ENCODE measurements at places on chromosomes 12 and 14. TPM values are rescaled to one million over a fixed set of nuclear protein-coding genes. Genes with fewer than 3 reads are reported as not detected.

DNA sequence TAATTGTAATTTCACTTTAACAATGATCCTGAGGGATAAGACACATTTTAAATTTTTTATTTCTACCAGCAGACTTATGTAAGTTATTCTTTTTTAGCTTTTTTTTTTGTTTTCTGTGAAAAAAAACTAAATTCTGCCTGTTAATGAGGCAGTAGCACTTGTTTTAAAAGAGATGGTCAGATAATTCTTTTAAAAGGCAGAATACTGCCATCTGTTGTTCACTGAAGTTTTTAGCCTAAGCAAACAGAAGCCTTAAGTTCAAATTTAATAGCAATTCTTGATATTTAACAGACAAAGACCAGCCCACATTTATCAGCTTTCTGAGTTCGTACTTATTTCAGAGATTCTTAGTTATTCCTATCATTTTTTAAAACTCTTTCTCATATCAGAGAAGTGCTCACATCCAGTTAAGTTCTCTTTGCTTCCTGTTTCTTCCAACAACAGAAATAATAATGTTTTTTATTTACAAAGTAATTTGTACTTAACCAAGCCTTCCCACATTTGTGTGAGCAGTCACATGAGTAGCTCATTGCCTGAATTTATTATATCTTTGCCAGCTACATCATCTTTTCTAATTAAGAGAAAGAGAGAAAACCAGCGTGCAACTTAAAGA lies 93.4 kb upstream of the SLCO1C1 start:
- DNase-seq: peak; percentile 69

- DNase-seq: no peak
Measured at GRCh38 chr12:132451172-132451835, 38.6 kb upstream of the FBRSL1 start.

DNA sequence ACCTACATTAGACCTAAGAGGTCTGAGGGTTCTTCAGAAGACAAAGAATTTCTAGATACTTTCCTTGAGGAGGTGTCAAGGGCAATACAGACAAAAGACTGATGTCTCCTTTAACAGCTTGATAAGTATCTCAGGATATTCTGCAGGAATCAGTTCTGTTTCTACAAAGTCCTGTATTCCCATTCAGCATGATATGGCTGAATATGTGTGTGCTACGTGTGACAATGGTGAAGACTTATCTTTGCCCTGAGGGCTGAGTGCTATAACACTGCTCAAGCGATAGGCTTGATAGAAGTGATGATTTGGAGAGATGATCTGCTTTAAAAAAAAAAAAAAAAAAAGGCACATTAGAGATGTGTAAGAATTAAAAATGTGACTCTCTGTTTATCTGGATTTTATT lies 429.7 kb downstream of the EGLN3 start:
- no peak for DNase-seq

DNA sequence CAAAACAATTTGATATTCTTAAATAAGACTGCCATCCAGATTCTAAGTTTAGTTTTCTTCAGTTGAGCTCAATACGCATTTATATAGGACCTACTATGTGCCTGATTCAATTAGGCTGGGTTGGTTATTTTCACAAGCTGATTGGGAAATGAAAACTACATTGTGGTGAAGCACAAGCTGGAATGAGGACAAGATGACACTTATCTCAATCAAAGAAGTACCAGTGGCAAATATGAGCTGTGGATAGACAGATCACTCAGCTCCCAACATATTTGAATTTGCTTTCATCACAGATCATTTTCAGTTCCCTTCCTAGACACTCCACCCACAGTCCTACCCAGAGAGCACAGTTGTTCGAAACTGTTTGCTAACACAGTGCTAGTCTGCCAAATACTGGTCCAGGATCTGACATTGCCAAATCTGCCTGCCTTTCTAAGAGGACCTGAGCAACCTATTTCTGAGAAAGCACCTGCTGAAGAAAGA lies 74.7 kb downstream of the LLPH start:
- no peak for DNase-seq

DNA sequence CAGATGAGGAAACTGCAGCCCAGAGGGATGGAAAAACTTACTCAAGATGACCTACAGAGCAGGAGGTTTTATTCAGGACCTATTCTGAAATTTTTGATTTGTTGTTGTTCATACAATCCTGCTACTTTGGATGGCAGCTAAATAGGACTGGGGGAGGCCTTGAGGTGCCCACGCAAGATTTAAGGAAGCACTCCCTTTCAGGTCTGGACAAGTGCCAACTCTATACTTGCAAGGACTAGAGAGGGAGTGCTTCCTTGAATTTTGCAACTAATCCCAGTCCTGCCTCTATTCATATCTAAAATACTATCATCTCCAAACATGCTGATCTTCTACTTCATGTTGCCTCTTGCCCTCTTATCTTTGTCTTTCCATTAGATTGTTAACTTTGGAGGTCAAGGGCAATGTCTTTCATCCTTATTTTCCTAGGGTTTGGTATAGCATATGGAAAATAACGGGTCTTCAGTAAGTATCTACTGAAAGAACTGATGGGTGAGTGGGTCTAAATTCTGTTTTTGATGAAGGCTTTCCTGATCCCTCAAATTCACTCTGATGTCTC lies 28.6 kb upstream of the PPM1H start:
- DNase-seq: no peak

- DNase-seq: peak; percentile 75
Measured at GRCh38 chr12:85076688-85077430, 40.7 kb downstream of the LRRIQ1 start.

- no peak for DNase-seq
Measured at GRCh38 chr14:29937116-29937515, 9.5 kb upstream of the PRKD1 start.

GRCh38 chr14:23910101-23910875 lies 43.3 kb upstream of the DHRS4 start:
- peak; percentile 73 for DNase-seq

DNA sequence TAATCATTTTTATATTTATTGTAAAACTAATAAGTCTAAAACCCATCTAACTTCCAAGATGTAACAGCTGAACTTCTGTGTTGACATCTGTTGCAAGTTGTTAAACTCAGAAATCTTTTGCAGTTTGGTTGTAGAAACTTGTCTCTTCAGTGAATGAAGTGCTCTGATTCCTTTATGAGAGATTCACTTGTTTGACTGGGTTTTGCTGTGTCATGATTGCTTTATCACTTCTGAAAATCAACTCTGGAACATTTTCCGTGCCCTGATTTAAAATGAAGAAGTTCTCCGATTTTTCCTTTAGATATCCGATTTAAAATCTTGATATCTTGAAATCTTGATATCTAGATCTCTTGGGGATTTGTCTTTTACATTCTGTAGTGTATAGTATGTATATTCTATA lies 65.1 kb downstream of the DIP2B start:
- DNase-seq: no peak

- DNase-seq: peak; percentile 41
Measured at GRCh38 chr14:34781242-34781641, 66.8 kb upstream of the CFL2 start.

DNA sequence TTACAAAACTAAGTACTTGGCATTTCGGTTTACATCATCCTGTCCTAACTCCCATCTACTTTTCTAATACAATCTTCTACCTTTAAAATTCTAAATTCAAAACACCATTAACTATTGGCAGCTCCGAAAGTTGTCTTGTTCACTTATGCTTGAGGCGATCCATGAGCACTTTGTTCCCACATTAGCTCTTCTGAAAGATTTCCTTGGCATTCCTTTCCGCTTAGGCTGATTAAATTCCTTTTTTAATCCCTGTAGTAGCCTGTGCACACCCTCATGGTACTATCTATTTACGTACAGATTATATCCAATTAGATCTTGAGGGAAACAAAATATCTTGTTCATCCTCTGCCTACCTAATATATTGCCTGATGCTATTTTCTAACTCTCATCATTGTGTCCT lies 480.7 kb downstream of the PRKD1 start:
- DNase-seq: no peak

DNA sequence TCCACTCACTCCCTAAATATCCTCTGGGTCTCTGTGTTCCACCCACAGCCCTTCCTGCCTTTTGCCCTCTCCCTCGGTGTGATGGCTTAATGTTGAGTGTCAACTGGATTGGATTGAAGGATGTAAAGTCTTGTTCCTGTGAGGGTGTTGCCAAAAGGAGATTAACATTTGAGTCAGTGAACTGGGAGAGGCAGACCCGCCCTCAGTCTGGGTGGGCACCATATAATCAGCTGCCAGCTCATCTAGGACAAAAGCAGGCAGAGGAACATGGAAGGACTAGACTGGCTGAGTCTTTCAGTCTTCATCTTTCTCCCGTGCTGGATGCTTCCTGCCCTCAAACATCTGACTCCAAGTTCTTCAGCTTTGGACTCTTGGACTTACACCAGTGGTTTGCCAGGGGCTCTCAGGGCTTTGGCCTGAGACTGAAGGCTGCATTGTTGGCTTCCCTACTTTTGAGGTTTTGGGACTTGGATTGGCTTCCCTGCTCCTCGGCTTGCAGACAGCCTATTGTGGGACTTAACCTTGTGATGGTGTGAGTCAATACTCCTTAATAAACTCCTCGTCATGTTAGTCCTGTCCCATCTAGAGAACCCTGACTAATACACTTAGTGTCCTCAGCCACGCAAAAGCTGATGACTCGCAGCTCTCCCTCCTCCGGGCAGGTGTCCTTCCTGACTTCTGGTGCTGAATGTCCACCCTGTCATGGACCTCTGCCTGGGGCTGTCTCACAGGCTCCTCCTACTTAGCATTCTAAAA lies 5.9 kb downstream of the DGLUCY start:
- peak; percentile 33 for DNase-seq

- peak; percentile 66 for DNase-seq
Measured at GRCh38 chr14:92549859-92550230, 36.3 kb downstream of the RIN3 start.

MYL2 gene
- polyA plus RNA-seq: 8.0 TPM

PRPF39 gene
- 9.0 TPM for polyA plus RNA-seq

SLC10A1 gene
- not detected for polyA plus RNA-seq

ADAM21 gene
- not detected for polyA plus RNA-seq

TWF1 gene
- polyA plus RNA-seq: 74.5 TPM
